ENCODE measurements at places on chromosomes 13 and 19. TPM values are rescaled to one million over a fixed set of nuclear protein-coding genes. Genes with fewer than 3 reads are reported as not detected.

SARS2 gene
- total RNA-seq = 75.7 TPM

ARHGEF1 gene
- 44.7 TPM for total RNA-seq

SLC25A41 gene
- not detected for total RNA-seq

LATS2 gene
- 25.4 TPM for total RNA-seq

SCN1B gene
- total RNA-seq = 3.4 TPM

FUT1 gene
- 20.3 TPM for total RNA-seq

EMP3 gene
- 6.0 TPM for total RNA-seq

- peak; percentile 35 for DNase-seq
These were observed 5.3 kb upstream of the CD79A start for GRCh38 chr19:41871573-41872383.

DNA sequence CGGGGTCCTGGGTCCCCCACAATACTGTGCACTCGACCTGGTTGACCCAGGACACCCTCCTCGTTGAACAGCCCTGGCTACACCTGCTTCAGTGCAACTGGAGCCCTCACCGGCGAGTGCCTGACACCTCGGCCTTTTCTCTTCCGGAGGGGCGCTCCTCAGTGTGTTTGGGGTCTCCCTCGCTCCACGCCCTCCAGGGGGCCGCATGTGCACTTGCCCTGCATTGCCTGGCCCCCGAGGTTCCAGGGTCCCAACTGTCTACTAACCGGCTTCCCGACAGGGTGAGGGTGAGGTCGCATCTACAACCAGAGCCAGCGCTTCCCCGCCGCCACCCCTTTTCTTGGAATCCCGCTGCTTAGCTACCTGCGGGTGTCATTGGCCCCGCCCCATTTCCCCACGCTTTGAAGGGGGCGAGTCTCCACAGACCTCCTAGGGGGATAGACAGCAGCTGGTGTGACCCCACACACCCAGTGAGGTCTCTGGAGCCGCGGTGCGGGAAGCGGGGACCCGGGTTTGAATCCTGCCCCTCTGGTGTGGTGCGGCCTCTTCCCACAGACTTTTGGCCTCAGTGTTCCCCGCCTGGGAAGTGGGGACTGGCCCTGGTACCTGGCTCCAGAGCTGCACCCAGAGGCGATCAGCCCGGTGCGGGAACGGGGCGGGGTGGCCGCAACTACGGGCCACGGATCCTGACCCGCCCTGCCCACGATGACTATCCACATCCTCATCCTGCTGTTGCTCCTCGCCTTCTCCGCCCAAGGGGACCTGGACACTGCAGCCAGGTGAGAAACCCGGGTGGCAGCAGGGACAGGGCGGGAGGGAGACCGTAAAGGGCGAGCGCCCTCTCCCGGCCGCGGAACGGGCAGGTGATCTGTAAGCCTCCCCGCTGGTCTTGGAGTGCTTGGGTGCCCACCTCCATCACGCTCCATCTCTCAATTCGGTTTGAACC lies at the start of gene ADM5:
TSS of gene ADM5 (plus strand) at position 462 of the 946 bp plus-strand sequence. CDS start at position 706, 244 bp downstream.
- peak; percentile 85 for DNase-seq

- peak; percentile 80 for DNase-seq
These were observed 101.4 kb downstream of the STK24 start for GRCh38 chr13:98475522-98475921.

DNA sequence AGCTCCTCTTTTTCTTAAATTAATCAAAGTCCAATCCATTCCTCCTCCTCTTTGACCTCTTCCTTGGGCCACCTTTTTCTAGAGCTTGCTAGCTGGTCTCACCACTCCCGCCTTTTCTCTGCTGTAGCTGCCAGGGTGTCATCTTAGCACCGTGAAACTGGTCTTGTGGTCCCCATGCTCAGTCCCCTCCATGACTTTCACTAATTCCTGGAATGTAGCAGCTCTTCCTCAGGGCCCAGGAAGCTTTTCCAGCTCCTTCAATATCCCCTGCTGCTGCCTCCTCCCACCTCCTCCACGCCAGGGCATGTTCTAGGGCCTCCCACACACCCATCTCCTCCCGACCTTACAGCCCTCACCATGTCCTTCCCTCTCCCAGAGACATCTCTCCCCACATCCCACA lies 222.2 kb downstream of the MYO16 start:
- DNase-seq = peak; percentile 13

- no peak for DNase-seq
These were observed 36.3 kb downstream of the MCF2L start for GRCh38 chr13:113005076-113005865.

GRCh38 chr19:2820112-2820702 lies 539 bp downstream of the ZNF554 start:
- peak; percentile 50 for DNase-seq

DNA sequence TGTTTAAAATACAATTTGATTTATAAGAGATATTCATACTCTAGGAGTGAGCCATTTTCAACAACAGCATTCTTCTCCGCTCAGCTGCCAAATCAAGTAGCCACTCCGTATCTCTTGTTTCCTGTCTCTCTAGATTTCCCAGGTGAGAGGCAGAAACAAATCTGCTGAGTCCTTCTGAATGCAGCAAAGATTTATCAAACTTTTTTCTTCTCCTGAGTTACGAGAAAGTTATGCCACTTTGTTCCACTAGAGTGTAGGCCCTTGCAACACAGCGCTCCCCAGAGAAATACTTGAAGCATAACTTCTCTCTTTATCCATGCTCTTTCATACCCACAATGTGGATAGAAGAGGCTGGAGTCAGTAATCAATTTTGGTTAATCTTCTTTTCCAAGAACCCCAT lies 1960.8 kb downstream of the OLFM4 start:
- DNase-seq = peak; percentile 71

DNA sequence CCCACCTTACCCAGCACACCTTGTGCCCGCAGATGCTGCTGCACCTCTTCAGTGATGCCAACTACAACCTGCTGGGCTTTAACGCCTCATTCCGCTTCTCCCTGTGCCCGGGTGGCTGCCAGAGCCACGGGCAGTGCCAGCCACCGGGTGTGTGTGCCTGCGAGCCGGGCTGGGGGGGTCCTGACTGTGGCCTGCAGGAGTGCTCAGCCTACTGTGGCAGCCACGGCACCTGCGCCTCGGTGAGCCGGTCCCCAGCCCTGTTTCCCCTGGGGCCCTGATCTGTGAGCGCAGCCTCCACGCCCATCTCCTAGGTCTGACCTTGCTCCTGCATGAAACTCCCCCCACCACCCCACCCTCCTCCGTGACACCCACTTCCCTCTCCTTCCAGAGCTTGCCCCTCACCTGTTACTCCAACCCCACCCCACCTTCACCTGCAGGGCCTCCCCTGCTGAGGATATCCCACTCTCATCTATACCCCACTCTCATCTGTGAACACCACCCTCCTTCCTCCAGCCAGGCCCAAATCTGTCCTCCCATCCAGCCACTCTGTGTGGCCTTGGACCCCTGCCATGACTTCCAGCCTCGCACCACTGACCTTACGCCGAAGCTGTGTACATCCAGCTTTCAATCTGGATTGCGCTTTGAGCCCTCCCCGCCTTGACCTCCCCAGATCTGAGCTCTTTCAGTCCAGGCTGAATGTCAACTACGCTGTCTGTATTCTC lies 8.7 kb downstream of the MEGF8 start:
- DNase-seq = no peak

DNA sequence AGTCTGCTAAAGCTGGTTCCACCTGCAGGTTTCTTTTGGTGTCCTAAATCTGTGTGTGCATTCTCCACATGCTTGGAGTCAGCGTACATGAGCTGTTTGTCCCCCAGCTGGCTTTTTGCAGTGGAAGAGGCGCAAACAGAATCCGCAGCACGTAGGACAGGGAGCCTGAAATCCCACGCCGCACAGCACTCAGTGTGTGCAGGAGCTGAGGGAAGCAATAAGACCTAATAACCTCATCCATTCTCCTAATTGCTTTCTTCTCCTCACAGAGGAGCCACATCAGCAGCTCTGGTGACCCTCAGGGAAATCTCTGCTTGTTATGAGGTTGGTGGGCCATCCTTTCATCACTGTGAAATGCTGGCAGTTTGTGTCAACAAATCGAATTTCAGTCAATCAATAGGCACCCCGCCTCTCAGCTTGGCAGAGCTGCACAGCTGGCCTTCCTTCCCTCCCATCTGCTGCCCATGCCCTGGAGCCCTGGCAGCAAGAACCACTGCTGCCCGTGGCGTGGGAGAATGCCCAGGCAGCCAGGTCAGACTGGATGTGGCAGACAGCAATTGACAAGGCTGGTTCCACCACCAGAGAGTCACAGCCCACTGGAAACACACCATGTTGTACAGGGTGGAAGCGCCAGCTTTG lies 136.7 kb downstream of the ZDHHC20 start:
- no peak for DNase-seq

- DNase-seq = no peak
These were observed 1121.1 kb upstream of the PRR20A start for GRCh38 chr13:56019606-56020005.
